ENCODE measurements at places on chromosomes 5 and 9. TPM values are rescaled to one million over a fixed set of nuclear protein-coding genes. Genes with fewer than 3 reads are reported as not detected.

Gene GMCL2
- total RNA-seq: not detected

Gene TSLP
- total RNA-seq: not detected

Gene IGFBPL1
- not detected for total RNA-seq

- DNase-seq: no peak
Observed at GRCh38 chr5:158819840-158820620, 279.7 kb downstream of the EBF1 start.

DNA sequence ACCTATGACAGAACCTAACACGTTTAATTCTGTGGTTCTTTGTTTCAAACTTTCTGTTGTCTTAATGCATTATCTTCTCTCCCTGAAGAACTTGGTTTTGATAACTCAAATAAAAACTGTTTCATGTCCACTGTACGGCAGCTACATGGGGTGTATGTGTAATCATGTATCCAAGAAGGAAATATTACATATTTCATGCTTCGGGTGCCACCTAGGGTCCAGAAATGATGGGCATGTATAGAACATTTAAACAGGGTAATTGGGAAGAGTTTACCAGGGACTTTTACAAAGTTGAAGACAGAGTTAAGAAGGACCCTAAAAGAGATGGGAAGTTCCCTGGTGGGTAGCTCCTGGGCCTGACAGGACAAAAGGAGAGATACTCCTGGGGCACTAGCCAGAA, 291.3 kb downstream of the FBXL7 start:
- peak; percentile 12 for DNase-seq

DNA sequence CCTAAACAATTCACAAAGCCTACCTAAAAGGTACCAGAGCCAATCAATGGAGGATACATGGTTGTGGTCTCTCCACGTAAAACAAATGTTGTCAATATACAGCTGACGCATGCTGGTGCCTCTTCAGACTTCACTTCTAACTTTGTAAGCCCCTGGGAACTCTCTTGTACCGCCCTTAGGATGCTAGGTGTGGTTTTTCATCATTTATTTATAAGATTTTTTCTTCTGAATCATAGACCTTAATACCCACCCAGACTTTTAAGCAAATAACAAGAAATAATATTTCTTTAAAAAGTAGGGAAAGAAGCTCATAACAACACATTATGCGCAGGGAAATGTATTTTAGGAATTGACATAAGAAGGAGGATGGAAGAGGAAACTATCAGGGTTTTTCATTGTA, 33.0 kb downstream of the SSBP2 start:
- no peak for DNase-seq

GRCh38 chr5:123083298-123083697, 5.7 kb upstream of the PRDM6 start:
- no peak for DNase-seq

DNA sequence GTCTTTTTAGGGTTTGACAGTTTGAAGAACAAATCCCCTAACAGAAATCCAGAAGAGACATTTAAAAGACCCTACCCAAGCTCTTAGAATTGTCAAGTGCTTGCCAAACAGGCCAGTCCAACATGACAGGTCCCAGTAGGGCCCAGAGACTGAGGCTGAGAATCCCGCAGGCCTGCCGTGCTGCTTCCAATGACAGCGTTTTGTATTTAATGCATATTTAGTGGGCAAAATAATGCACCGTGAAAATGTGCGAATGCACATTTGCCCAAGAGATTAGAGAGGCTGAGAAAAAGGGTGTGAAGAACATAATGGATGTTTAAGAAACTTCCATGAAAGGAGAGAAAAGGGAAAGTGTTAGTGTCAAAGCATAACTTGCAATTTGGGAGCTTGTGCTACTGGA, 57.6 kb downstream of the CD180 start:
- no peak for DNase-seq
